ENCODE measurements at places on chromosomes 12 and 14. TPM values are rescaled to one million over a fixed set of nuclear protein-coding genes. Genes with fewer than 3 reads are reported as not detected.

Gene BMAL2
- 10.2 TPM for total RNA-seq

GRCh38 chr12:78442454-78442801, 422.1 kb upstream of the SYT1 start:
- DNase-seq: no peak

- DNase-seq: no peak
Measured at GRCh38 chr12:24728366-24728765, 220.5 kb downstream of the BCAT1 start.

DNA sequence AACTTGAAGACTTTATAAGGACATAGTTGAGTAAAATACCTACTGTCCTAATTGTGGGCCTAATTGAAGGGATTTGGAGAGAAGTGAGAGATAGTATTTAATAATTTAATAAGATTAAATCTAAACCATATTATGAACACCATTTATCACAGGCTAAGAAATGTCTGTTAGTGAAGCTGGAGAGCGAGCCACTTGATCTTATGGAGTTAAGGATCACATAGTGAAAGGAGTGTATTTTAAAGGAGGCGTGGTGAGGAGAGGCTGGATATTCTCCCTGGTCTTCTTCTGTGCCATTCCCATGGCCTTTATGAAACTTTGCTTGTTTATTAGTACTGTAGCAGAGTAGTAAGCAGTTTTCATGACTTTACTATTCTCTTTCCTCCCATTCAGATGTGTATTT, 172.4 kb downstream of the TRHDE start:
- DNase-seq: no peak

GRCh38 chr12:114391088-114391487, 14.9 kb downstream of the TBX5 start:
- no peak for DNase-seq

- no peak for DNase-seq
Measured at GRCh38 chr12:86137936-86138335, 118.3 kb downstream of the MGAT4C start.

All from endodermal cell (in vitro differentiated cells).